Cardiac muscle cell (in vitro differentiated cells and primary cell): ENCODE measurements at places on chromosomes 1 and 21.

- DNase-seq: peak; percentile 89
These were observed 17.2 kb downstream of the HENMT1 start for GRCh38 chr1:108643492-108644335.

- DNase-seq: no peak
These were observed 11.4 kb upstream of the PRPF3 start for GRCh38 chr1:150309758-150310508.

- no peak for DNase-seq
These were observed 4.8 kb upstream of the ACTL8 start for GRCh38 chr1:17750333-17750732.

GRCh38 chr1:28510273-28510969 lies 4.6 kb downstream of the RCC1 start:
- DNase-seq: no peak

DNA sequence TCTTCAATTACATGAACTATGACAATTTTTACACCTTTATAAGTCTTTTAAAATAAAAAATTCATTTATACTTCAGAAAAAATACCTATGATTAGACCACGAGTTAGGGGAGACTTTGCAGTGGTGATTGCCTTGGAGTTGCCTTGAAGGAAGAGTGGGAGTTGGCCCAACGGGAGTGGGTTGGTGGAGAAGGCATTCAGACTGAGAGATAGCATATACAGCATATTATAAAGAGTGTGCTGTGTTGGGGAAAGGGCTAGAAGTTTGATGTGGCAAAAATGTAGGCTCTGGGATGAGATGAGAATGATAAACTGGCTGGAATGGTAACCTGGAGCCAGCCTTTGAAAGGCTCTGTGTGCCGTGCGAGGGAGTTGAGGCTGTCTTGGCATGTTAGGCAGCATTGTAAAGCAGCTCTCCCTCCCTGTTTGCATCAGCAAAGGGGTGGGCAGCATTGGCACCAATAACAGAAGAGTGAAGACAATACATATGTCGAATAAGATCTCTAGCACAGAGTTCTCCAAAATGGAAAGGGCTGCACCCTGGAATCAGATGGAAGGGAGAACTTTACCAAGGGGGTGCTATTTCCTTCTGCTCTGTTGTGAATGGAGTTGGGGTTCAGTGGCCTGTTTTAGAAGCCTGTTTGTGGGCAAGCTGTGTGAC lies 24.4 kb downstream of the MPZL1 start:
- no peak for DNase-seq

DNA sequence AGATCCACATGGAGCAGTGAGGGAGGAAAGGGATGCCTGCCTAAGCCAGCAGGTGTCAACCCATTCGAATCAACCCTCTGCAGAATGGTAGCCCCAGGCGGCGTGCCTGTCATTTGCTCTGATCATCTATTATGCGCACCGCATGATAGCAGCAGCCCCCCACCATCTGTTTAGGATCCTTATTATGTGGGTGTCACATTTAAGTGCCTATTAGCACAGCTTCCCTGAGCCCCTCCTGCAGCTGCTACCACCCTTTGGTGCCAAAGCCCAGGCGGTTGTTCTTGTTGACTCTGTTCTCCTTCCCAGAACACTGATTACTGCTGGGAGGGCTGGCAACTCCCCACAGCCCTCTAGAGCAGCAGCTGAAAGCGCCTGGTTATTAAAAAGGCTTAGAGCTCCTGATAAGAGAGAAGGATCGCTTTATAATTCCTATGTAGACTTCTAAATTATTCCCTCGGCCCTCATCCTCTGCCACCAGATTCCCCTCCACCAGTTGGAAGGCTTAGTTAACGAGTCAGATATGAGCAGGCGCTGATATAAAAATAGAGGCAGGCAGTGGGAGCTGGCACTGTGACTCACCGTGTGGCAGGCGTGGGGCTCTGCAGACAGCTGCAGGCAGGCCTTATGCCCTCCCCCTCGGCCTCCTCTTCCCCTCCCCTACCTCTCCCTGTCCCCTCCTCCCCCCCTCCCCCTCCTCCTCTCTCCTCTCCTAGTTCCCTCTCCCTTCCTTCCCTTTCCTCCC lies 23.0 kb downstream of the ACTA1 start:
- DNase-seq: peak; percentile 62

DNA sequence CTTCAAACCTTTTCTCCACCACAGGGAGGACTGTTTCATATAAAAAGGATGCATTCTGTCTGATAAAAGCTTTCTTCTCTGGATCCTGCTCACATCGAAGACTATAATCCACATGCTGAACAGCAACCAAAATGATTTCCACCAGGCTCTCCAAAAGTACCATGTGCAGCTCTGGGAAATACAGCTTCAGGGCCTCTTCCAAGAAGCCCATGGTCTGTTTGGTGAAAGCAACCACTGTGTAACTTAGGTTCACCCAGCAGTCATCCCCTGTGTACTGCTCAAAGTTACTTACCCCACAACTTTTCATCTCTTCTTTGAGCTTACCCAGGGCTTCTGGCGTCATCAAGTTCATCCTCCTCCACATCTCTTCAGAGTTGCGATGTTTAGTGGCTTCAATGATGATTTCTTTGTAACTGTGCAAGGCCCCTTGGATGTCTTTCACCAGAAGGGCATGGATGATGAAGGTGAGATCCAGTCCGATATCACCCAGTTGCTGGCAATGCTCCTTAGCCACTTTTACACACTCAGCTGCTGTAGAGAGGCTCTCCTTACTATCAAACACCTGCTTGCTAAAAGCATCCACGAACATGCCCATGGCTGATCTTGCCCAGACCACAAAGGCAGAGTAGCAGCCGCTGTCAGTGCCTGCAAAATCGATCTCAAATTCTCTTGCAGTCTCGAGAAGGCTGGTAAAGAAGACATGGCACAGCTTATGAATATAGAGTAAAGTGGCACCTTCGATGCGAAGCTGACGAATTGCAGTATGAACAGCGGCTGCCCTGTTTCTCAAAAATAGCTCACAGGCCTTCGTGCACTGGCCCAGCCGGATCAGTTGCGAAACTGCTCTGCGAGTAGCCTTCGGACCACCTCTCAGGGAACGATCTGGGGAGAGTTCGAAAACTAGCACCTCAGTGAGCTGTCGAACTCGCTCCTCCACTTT lies 1.7 kb downstream of the EXOC8 start:
- DNase-seq: peak; percentile 29

GRCh38 chr1:26936823-26937222 lies 15.3 kb downstream of the NUDC start:
- no peak for DNase-seq

DNA sequence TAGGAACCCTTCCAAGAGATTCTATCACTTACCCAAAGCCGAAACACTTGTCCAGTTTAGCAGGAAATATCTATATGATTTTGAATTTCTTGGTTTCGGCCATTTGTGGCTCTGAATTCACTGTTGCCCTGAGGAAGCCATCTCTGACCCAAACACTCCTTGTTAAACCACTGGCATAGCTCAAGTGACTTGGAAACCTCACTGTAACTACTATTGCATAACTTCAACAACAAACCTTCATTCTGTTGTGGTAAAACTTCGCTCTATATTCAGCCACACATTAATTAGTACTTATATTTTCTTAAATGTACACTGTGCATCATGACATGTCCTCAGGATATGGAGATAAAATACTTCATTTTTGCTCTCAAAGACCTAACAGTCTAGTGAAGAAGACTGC lies 63.2 kb downstream of the ST6GALNAC3 start:
- peak; percentile 2 for DNase-seq

GRCh38 chr1:231935856-231936255 lies 309.3 kb downstream of the DISC1 start:
- DNase-seq: no peak

GRCh38 chr1:229264487-229264886 lies 6.4 kb upstream of the RAB4A start:
- DNase-seq: no peak

DNA sequence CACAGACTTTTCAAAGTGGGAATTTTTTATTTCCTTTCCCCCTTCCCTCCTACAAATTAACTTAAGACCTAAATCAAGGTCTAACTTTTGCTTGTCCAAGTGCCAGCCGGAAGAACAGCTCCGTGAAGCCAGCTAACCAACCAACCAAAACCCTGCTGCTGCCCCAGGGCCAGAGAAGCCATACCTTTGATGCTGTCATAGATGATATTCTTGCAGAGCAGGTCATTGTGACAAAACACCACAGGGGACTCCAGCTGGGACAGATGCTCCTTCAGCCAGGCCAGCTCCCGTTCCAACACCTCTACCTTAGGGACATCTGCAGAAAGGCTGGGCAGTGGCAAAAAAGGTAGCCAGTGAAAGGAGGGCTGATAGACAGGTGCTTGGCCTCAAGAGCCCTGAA lies 10.7 kb downstream of the ETNK2 start:
- DNase-seq: no peak

- no peak for DNase-seq
These were observed 7.6 kb upstream of the AADACL4 start for GRCh38 chr1:12636098-12636950.

GRCh38 chr1:194296201-194296600 lies 1109.8 kb upstream of the B3GALT2 start:
- no peak for DNase-seq

DNA sequence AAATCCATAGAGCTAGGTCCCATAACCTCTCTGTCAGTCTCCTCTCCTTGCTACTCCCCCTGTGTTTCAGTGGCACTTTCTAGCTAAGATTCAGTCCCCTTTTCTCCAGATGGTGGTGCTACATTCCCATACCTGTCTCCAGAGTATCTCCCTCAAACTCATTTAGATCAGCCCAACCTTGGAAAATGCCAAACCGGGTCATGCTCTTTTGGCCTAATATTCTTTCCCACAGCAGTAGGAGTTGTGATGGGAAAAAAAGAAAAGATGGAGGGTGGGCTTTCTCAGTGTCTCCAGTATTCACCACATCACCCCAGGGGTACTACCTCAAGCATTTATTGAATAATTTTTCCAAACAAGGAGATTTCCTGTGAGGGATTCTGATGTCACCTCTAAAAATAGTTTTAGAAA lies 3.2 kb upstream of the RXFP4 start:
- peak; percentile 77 for DNase-seq

DNA sequence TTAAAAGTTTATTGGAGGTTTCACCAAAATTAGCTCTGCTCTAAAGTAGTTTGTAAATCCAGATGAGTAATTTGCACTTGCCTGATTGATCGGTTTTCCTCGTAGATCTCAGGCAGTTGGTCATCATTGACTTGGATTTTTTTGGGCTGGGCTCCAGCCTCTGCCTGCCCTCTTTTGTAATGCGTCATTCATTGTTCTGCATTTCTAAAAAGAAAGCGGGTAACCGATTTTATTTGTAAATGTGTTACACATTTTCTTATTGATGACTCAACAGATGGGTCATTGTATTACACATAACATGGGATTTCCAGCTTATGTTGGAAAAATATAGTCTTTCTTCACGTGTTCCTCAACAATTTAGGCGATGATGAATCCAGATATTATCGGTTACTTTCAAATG lies 5.5 kb downstream of the ETS2 start:
- DNase-seq: no peak

GRCh38 chr1:116825720-116826438 lies 71.6 kb downstream of the CD2 start:
- DNase-seq: no peak

GRCh38 chr1:165508291-165508690 lies 35.5 kb upstream of the LRRC52 start:
- no peak for DNase-seq

GRCh38 chr1:228373681-228374571 lies 32.7 kb downstream of the TRIM11 start:
- DNase-seq: no peak

DNA sequence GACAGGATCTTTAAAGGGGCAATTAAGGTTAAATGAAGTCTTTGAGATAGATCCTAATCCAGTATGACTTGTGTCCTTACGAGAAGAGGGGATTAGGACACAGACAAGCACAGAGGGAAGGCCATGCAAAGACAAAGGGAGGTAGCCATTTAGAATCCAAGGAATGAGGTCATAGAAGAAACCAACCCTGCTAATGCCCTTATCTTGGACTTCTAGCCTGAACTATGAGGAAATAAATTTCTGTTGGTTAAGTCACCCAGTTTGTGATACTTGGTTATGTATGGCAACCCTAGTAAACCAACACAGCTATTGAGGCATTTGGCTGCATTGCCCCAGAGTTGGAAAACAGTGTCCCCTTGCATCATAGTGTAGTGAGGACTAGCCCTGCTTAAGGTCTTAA lies 121.3 kb downstream of the MAST2 start:
- DNase-seq: peak; percentile 72

GRCh38 chr1:5659606-5660005 lies 332.6 kb downstream of the NPHP4 start:
- no peak for DNase-seq

DNA sequence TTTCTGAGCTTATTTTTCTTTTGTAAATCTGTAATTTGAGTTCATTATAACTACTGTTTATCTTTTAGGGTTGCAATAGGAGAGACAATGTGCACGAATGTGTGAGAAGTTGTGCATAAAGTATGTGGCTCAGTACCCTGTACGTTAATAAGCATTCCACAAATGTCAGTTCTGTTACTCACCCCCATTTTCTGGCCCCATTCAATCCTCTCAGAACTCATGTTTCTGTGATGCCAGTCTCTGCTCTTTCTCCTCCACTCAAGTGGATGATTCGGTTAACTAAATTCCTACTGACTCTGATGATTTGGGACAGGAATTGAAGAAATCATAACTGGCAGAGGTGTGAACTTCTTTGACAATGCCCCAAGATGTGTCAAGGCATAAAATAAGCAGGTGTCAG lies 10.2 kb upstream of the DMRTB1 start:
- DNase-seq: no peak

DNA sequence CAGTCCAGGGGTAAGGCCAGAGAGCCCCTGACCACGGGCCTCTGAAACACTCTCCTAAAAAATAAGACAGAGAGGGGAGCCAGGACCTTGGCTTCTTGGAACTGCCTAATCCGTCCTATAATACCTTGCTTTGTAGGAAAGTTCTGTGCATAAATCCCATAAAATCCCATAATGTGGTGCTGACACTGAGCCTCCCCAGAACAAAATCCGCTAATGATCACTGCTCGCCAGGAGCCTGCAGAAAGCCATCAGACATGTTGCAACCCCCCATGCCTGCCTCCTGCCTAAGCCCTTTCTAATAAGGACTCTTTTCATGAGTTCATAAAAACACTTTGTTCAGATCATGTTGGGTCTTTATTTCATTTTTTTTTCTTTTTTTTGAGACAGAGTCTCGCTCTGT lies 9.3 kb upstream of the DHRS3 start:
- DNase-seq: no peak

GRCh38 chr1:186854102-186854501 lies 25.4 kb downstream of the PLA2G4A start:
- DNase-seq: no peak

- no peak for DNase-seq
These were observed 87.9 kb downstream of the CDC14A start for GRCh38 chr1:100440075-100440809.

GRCh38 chr1:182262425-182262824 lies 129.2 kb downstream of the GLUL start:
- DNase-seq: no peak

GRCh38 chr1:181778640-181779260 lies 282.8 kb downstream of the ZNF648 start:
- peak; percentile 43 for DNase-seq
